ENCODE measurements at places on chromosomes 5 and 9.

DNA sequence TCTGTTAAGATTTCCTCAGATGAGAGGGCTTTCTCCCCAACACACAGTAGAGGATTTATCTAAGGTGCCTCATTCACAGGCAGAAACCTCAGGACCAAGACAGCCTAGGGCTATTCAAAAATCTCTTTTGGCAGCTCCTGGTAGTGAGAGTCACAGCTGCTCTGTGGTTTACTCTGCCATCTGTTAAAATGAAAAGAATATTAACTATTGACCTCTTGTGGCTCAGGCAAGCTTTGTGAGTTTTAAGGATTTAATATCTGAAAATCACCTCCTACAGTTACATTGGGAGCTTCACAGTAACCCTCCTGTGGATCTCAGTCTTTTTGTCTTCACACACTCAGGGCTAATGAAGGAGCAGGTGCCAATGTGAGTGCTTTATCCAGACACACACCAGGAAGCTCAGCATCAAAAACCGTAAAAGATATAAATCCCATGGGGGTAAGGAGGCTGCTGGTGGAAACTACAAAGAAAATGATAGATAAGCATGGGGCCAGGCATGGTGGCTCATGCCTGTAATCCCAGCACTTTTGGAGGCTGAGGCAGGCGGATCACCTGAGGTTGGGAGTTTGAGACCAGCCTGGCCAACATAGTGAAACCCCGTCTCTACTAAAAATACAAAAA lies 29.7 kb downstream of the PPP1R2B start:
- no peak for DNase-seq

DNA sequence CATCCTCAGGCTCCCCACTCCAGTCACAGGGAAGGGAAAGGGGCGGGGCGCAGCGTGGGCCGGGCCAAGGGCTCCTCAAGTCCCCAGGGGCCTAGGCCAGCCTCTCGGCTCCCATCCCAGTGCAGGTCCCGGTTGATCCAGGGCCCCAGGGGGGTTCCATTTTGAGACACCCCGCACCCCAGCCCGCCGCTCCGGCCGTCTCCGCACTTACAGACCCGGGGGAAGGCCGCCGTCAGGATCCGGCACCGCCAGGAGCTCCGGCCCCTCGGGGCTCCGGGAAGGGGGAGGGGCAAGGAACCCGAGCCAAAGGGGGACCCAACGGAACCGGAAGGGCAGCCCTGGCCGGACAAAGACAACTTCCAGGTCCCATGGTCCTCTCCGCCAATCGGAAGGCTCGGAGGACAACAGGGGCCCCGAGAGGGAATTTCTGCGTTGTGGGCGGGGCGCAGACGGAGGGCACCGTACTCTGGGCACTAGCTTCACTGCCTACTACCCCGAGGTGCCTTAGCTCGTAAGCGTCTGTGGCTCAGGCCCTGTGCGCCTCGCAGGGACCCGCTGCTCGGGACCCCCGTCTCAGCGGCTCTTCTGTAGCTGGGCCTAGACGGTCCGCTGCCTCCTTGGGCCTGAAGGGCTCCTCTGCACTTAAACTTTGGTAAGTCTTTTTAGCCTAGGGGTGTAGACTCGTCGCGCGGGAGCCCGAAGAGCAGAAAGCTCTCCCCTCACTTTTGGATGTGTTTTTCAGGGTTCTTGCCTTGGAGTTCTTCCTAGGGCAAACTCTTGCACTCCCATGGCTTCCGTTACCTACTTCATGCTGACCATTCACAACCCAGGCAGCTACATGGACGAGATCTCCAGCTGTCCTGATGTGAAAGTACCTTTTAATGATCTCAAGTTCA lies at the start of gene ZBTB26:
TSS of gene ZBTB26 (minus strand) at position 287 of the 896 bp plus-strand sequence. CDS start 11,578 bp downstream, outside the sequence.
- no peak for DNase-seq

- no peak for DNase-seq
Observed at GRCh38 chr5:68757006-68757405, 336.8 kb upstream of the SLC30A5 start.

- DNase-seq: no peak
Observed at GRCh38 chr9:123606141-123606540, 250.1 kb downstream of the CRB2 start.

- DNase-seq: no peak
Observed at GRCh38 chr5:143176048-143176447, 227.4 kb downstream of the NR3C1 start.

DNA sequence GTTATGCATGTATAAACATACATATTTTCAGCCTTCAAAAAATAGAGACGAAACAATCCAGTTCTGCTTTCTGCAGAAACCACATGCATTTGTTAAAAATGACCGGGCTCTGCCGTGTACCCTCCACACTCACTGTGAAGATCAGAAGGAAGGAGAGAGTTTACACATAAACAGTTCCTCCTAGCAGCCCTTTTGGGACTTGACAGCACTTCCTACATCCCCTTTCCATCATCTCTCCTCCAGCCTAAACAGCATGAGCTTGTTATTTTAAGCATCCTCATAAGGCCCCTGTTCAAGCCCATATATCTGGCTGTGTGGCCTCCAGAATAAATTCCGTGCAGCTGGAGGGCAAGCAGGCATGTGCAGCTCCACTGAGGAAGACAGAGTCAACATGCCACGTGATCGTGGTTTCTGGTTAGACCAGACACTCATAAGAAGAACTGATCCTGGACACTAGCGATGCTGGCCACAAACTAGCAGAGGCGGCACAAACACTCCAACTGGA lies 42.2 kb downstream of the NIPAL4 start:
- no peak for DNase-seq

DNA sequence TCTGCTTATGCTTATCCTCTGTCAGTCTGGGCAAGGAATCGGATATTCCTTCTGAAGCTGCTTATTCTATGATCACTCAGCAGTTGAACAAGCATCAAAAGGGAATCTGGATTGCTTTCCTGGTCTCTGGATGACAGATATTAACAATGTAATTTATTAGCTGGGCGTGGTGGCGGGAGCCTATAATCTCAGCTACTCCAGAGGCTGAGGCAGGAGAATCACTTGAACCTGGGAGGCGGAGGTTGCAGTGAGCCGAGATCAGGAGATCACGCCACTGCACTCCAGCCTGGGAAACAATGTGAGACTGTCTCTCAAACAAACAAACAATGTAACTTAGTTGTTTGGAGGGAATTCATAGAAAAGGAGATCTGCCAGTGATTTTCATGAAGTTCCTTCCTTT lies 45.4 kb downstream of the DMRT1 start:
- DNase-seq: no peak

- DNase-seq: no peak
Observed at GRCh38 chr9:132551556-132551955, 30.9 kb upstream of the BARHL1 start.

GRCh38 chr9:110246214-110246613 lies 10.1 kb downstream of the TXN start:
- DNase-seq: no peak

DNA sequence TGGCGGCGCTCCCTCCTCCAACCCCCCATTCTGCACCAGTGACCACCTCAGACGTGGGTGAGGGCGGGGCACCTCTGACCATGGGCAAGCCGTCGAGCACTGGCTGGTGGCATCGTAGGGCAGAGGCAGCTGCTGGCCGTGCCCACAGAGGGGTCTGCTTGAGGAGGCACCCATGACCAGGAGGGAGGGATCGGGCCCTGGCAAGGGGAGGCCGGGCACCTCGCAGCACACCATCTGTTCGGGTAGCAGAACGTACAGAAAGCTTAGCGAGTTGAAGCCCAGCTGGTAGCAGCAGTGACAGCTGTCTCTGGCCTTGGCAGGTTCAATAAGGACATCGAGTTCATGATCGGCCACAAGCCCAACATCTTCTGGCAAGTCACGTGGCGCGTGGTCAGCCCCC lies 4.3 kb upstream of the SLC6A18 start:
- DNase-seq: no peak

DNA sequence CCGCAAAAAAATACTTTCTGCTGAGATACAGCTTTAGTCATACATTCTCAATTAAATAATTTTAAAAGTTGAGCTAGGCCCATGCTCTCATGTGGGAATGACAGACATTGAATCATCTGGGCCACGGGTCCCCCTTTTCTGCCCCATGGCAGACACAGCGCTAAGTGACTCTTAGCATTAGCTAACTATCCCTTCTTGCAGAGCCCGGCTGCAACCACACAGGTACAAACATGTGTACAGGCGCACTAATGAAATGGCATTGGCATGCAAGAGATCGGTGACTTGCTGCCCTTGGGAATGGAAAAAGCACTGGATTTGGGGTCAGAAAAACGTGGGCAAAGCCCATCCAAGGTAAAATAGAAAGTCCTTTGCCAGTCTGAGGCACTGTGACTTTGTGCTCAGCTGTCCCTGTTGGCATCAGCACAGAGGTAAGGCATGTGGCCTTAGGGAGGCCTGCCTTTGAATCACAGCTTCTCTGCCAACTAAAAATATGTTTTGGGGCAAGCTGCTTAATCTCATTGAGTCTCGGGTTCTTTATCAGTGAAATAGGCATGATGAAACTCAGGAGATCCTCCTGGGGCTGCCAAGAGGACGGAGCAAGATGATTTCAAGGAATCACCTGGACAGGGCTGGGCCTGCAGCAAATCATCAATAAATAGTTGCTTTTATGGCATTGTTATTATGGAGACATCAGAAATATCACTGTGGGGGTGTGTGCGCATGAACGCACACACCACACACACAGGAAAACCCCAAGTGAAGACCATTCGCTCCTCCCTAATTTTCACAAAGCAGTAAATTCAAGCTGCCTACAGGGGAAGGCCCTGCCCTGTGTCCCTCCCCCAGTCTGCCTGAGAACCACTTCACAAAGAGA lies 54.2 kb downstream of the WHRN start:
- DNase-seq: no peak

DNA sequence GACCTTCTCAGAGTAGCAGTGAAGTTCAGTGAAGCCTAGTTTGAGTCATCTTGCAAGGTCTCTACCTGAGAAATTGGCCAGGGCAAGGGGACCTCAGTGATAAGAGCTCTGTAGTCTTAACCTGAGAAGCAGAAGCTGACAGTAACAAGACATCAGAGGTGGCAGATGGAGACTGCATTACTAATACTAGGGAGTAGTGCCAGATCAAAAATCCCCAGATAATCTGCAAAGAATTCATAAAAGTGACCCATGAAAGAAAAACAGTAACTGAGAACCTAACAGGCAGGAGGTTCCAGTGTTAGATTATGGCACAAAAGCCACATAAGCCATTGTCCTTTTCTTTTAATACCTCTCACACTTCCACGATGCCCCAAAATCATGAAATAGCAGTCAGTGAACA lies 175.5 kb downstream of the MUSK start:
- DNase-seq: no peak

- no peak for DNase-seq
Observed at GRCh38 chr5:150503977-150504620, 3.8 kb upstream of the NDST1 start.

GRCh38 chr9:2727374-2727773 lies 10.1 kb downstream of the KCNV2 start:
- no peak for DNase-seq

DNA sequence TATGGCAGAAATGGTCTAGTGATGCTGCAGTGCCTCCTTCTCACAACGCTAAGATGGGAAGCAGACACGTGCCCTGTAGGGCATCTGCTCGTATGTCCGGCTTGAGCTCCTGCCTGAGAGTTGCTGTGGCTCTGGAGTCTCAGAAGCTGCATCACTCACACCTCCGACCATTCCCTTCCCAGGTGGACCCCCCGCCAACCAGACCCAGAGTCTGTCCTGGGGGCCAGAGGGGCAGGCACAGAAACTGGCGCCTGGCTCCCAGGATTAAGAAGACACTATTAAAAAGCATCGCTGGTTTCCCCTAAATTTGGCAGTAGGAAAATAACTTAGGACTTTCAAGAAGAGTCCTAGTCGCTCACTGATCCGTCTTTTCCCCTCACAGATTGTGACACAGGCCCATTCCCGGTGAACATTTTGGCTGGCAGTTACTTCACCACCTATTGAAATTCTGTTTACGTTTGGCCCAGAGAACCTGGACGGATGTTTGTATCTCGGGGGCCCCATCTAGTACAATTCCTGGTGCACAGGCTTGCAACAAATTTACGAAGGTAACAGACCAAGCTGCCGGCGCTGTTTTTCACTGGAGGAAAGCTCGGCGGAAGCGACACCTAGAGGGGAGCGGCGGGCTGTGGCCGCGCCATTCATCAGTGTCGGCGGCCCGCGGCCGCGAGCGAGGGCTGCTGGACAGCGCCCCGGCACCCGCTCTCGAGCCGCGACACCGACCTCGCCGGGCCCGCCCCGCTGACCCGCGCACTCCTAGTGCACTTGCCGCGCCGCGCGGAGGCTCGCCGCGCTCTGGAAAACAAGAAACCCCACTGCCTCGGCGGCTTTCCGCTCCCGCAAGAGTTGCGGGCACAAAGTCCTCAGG lies 1.6 kb downstream of the FSTL4 start:
- no peak for DNase-seq

DNA sequence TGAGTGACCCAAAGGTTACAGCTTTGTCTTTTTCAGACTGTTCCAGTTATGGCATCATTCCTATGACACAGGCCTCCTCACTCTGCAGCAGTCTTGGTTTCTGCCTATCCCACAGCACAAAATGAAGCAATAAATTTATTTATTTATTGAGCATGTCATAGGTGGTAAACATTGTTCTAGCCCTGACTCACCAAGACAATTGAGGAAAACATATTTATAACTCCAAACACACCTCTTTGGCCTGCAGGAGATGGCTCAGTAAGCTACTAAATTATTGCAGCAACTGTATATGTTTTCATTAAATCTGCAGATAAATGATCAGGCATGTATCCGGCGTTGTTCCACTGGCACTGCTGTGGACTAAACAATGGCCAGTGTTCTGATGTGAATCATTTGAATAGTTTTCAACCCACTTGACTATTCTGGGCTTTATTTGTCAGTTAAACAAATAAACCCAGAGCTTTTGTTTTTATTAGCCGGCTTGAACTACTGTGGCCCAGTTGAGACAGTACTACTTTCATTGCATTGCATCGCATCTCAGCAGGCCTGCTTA lies 83.2 kb downstream of the FOXD1 start:
- no peak for DNase-seq

DNA sequence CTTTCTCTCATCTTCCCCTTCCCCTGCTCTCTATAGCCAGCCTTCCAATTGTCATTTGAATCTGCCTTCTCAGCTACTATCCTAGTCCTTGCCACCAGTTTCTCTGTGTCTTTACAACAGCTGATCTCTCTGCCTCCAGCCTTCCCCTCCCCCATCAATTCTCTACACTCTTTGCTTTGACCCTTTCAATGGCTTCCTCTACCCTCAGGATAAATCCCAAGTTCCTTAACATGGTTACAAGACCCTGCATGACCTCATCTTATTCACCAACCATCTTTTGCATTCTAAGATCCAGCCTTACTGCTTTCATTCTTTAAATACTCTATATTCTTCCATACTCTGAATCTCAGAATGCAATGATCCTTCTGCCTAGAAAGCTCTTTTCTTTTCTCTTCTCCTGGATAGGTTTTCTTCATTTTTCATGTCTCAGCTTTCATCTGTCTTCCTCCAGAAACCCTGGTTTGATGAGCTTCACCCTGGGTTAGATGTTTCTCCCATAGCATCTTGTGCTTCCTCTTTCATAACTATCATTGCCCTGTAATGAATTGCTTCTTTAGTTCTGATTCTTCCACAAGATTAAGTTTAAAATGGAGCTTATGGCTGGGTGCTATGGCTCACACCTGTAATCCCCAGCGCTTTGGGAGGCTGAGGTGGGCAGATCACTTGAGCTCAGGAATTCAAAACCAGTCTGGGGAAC lies 58.6 kb upstream of the ZSWIM6 start:
- no peak for DNase-seq
